ENCODE measurements at places on chromosomes 11 and 22.

GRCh38 chr11:114090225-114090910, 30.9 kb downstream of the ZBTB16 start:
- DNase-seq: no peak

DNA sequence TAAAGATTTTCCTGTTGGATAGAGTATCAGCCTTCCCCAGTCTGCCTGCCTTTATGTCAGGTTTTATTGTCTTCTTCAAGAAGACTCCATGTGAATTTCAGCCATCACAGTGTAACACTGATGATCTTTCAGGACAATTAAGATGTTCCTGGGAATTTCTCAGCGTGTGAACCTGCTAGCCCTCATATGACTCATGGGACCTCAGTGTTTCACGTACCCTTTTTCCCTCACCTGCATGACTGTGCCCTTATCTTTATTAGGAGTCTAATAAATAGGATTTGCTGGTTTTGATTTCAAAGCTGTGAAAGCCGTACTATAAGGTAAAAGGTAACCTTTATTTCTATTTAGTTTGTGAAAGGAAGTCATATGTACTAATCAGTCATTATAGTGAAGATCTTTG, 81.7 kb upstream of the MYO18B start:
- no peak for DNase-seq

GRCh38 chr11:68734111-68734510, 17.2 kb downstream of the TESMIN start:
- DNase-seq: no peak

DNA sequence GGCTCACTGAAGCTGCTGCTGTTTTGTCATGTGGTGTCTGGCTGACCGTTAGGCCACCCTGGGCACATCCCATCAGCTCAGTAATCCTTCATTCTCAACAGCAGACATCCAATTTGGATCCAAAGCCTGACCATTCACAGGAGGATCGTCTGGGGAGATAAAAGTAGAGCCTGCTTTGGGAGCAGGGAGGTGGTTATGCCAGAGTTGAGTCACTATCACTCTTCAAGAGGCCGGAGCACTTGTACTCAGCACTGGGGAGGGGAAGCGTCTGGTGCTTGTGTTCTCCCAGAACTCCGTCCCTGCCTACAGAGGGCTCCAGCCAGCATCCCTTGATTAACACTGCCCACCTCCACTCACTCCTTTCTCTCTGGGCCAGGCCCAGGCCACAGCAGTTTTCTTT, 382.6 kb downstream of the OPCML start:
- no peak for DNase-seq

- no peak for DNase-seq
These were observed 14.8 kb upstream of the IL2RB start for GRCh38 chr22:37164505-37164887.

DNA sequence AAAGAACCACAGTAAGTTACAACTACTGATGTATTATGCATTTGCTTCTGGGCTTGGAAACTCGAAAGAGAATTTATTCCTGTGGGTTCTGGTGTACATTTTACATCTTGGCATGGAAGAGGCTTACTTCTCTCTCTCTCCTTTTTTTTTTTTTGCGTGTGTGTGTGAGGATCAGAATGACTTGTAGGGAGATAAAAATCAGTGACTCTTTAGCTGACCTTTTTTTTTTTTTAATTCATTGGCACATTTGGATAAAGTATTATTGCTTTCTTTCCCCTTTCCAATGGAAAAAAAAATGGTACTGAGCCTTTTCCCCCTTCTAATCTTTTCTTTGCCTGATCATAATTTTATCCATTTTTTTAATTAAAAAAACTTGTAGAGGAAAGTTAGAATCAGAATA, 43.5 kb downstream of the EXT2 start:
- no peak for DNase-seq
